ENCODE measurements at places on chromosomes 16 and 17. TPM values are rescaled to one million over a fixed set of nuclear protein-coding genes. Genes with fewer than 3 reads are reported as not detected.
A peak's percentile ranks its signal among the peaks of the same experiment; 100 is the strongest.

ABCC3 gene
- 5.4 TPM for total RNA-seq

SP6 gene
- total RNA-seq, result 0.62 TPM

GLTPD2 gene
- total RNA-seq, result not detected

CRYBA1 gene
- not detected for total RNA-seq

TERB1 gene
- total RNA-seq, result 0.58 TPM

TP53TG3C gene
- not detected for total RNA-seq

PABPN1L gene
- not detected for total RNA-seq

DNA sequence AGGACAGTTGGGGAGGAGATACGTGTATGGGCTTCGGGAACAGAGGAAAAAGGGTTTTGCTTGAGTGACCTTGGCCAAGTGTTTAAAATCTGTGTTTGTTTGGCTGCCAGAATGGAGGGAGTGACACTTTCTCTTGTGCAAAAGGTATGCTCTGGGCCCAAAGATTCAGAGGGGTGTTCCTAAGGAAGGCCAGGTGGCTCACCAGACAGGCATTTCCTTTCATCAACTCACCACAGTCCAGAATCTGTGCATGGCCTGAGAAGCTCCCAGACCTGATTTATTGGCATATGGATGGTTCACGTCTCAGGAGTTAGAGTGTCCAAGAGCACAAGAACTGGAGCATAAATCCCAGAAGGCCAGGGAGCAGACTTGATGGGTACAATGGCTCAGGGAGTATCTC is 53.4 kb upstream of the NLK start:
- DNase-seq, result no peak

GRCh38 chr16:72997141-72997542 is 50.8 kb downstream of the ZFHX3 start:
- DNase-seq, result peak; percentile 34

- no peak for DNase-seq
These were observed 18.5 kb upstream of the GGA2 start for GRCh38 chr16:23528644-23529310.

GRCh38 chr17:66462010-66462409 is 159.6 kb downstream of the PRKCA start:
- no peak for DNase-seq

DNA sequence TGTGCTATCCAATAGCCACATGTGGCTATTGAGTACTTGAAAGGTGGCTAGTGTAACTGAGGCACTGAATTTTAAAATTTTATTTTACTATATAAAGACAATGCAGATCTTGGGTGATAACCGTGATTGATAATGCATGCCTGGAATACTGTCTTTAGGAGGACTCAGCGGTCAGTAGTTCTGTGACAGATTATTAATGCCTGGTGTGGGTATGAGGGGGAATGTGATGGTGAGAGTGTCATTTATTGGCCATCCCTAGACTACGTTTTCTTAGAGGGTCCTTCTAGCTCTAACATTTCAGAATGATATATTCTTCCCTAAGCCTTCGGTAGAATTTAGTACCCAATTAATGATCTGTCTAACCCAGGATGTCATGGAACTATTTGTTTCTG is 157.6 kb downstream of the CPPED1 start:
- DNase-seq, result no peak

DNA sequence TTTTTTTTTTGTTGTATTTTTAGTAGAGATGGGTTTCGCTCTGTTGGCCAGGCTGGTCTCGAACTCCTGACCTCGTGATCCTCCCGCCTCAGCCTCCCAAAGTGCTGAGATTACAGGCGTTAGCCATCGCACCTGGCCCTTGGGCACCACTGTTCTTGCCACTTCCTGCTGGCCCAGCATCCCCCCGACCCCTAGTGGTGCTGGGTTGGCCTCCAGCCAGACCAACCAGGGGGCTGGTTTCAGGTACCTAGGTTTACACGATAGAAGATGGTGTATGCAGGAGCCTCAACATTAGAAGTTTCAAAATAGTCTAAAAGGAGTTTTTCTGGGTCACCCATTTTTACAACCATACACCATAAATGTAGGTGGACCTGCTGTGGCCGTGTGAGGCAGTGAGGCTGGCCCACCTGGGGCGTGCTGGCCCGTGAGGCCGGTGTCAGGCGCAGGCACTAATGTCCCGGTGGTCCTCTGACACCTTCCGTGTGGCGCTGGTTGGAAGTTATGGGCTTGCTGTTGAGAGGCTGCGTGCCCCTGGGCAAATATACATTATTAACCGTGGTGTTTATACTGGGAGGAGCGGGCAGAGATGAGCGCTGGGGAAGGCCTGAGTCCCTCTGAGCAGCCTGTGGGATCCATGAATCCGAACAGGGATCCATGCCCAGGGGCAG is 43.5 kb downstream of the CFAP20 start:
- DNase-seq, result no peak

DNA sequence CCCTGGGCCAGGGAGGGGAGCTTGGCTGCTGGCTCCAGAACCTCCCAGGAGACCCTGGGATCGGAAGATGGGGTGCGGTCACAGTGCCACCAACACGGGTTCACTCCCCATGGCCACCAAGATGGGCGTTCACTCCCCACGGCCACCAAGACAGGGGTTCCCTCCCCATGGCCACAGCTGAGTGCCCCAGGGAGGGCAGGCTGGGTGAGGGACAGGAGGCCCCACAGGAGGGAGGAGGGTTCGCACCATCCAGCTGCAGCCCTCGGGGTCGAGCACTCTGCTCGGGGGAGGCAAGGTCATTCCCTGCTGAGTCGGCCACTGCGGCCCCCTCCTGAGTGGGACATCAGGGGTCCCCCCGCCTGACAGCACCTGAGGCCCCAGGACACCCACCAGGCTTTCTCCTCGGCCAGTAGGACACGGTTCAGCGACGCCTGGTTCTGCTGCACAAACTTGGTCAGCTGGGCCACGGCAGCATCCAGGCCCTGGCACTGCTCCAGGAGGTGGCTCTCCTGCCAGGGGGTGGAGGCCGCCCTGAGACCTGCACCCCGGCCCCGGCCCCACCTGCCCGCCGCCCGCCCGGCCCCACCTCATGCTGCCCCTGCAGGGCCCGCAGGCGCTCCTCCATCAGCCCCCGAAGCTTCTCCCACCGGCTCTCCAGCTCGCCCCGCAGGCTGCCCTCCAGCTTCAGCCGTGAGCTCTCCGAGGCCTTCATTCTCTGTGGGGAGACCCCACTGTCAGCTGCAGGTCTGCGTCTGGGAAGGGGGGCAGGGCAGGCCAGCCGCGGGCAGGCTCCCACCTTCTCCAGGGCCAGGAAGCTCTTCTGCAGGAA is 5.9 kb downstream of the CCDC154 start:
- DNase-seq, result no peak

- no peak for DNase-seq
These were observed 19.2 kb upstream of the USP22 start for GRCh38 chr17:21061971-21062526.

GRCh38 chr16:74049027-74049426 is 247.6 kb upstream of the PSMD7 start:
- DNase-seq, result no peak

DNA sequence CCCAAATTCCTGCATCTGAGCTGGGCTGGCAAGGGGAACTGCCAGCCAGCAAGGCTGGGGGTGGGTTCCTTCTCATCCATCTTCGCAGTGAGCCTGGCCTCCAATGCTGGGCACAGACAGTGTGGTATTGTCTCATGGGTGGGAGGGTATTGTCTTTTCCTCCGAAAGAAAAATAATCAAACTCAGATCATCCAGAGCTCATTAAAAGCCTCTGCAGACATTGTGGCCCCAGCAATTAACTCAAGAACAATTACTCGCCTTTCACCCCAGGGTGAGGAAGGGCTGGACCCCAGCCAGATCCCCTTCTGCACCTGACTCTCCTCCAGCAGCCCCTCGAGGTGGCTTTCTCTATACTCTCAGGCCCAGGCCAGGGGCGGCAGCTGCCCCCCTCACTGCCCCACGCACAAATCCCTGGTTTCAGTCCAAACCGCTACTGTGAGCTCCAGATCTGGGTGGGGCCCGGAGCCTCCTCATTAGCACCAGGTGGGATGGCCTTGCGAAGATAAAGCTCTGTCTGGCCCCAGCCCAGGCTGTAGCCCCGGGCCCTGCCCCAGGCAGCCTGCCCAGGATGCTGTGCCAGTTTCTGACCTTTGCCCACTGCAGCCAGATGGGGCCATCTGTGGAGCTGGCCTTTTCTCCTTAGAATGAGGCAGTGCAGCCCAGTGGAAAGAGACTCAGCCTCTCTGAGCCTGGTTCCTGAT is 2.3 kb upstream of the KRT15 start:
- no peak for DNase-seq

DNA sequence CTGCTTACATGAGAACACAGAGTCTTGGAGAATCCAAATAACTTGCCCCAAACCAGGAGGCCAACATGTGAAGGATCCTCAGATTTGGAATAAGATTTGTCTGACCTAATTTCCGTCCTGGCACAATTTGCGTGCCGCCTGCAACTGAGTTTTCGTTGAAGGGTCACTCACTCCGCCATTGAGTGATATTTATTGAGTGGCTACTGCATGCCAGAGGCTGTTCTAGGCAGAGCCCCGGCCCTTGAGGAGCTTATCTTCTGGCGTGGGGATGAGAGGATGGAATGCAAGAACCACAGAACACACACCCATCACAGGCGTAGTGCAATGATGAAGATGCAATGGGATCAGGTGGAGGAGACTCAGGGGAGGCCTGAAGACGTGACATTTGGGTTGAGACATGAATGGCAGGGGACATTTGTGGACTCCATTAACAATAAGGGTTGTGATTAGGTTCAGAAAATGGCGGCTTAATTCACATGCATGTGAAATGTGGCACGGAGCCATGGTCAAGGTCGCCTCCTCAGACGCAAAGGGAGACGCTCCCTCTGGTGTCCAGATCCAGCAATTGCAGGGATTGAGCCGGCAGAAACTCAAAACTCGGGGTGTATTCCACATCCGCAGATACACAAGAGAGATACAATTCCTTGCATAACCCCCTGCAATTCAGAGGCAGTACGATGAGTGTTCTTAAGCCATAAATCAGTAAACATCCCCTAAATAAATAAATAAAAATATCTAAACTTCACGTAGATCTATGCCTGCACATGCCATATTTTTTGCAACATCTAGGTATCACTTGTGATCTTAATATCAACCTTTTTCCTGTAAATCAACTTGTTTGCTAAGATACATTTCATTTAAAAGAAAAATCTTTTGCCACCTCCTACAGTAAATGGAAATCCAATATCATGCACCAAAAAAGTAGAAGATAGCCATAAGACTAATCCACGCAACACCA is 57.9 kb upstream of the CACNG4 start:
- peak; percentile 89 for DNase-seq

- DNase-seq, result no peak
These were observed 26.9 kb downstream of the MPG start for GRCh38 chr16:104928-105327.

DNA sequence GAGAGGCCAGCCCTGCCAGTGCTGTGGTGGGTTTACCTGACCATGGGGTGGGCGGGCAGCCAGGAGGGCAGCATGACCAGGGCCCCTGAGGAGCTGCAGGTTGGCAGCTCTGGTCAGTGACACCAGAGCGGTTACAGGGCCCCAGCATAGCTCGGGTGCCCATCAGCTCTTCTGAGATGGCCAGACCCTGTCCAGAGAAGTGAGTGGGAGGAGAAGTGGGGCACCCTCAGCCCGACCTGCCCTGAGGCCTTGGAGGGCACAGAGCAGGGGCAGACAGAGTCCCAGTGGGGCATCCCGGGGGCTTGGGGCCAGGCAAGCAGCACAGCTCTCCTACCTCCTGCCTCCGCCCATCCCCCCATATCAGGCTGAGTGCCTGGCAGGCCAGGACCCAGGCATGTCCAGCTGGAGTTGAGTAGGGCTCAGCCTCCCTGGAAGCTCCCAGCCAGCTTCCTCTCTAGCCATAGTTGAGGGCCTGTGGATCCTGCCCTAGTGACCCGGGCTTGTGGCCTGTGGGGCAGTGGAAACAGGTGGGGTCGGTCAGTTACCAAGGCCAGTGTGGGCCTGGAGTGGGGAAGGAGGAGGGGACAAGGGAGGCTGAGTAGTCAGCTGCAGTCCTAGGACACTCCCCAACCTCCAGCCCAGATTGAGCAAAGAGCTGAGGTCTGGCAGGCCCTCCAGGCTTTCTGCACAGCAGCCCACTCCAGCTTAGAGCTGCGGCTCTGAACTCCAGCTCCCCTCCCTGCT is 83.5 kb downstream of the AMFR start:
- DNase-seq, result no peak

GRCh38 chr16:77434022-77434529 is 758 bp downstream of the ADAMTS18 start:
- DNase-seq, result no peak

DNA sequence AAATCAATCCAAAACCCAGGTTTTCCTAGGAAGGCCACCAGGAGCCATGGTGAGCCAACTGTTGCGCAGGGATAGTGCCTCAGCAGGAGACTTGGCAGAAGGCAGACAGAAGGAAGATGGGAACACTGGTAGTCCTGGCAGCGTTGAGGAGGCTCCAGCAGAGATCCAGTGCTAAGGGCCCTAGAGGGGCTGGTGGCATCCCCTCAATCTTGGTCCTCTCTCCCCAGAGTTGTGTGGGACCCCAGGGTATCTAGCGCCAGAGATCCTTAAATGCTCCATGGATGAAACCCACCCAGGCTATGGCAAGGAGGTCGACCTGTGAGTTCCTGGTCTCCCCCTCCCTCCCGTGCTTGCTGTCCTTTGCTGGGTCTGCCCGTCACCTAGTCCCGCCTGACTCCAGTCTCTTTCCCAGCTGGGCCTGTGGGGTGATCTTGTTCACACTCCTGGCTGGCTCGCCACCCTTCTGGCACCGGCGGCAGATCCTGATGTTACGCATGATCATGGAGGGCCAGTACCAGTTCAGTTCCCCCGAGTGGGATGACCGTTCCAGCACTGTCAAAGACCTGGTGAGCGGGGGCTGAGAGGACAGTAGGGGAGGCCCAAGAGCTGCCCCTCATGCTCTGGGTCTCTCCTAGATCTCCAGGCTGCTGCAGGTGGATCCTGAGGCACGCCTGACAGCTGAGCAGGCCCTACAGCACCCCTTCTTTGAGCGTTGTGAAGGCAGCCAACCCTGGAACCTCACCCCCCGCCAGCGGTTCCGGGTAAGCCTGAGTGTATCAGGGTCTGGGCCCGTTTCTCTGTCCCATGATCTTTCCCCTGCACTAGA is 5.7 kb downstream of the CFAP119 start:
- DNase-seq, result peak; percentile 32

GRCh38 chr17:10447026-10447931 is 22.1 kb downstream of the MYH4 start:
- no peak for DNase-seq

DNA sequence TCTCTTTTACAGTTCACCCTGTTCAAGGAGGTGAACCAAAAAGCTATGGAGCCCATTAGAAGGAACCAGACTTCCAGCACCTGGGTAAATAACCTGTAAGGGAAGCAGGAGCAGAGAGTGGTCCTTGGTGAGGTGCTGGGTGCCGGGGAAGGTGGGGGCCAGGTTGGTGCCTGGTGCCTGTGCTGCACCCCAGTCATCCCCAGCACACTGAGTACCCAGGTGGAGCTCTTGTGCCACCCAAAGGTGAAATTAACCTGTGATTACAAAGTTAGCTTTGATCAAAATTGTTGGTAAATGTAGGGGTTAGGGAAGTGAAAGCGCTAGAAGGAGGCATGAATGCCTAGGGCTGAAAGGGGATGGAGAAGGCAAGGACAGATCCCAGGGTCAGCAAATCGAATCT is 58.6 kb downstream of the CDRT4 start:
- no peak for DNase-seq
